Hematopoietic multipotent progenitor cell treated with erythropoietin and hydrocortisone succinate and interleukin-3 and kit ligand, for 17 days (in vitro differentiated cells): ENCODE measurements at places on chromosomes 11 and 22.
A peak's percentile ranks its signal among the peaks of the same experiment; 100 is the strongest.

GRCh38 chr22:37369483-37369882 is 57.8 kb downstream of the ELFN2 start:
- DNase-seq, result no peak

- DNase-seq, result no peak
These were observed 18.1 kb downstream of the TRPM5 start for GRCh38 chr11:2426221-2426620.

GRCh38 chr22:48858856-48859255 is 968.8 kb downstream of the BRD1 start:
- DNase-seq, result no peak

DNA sequence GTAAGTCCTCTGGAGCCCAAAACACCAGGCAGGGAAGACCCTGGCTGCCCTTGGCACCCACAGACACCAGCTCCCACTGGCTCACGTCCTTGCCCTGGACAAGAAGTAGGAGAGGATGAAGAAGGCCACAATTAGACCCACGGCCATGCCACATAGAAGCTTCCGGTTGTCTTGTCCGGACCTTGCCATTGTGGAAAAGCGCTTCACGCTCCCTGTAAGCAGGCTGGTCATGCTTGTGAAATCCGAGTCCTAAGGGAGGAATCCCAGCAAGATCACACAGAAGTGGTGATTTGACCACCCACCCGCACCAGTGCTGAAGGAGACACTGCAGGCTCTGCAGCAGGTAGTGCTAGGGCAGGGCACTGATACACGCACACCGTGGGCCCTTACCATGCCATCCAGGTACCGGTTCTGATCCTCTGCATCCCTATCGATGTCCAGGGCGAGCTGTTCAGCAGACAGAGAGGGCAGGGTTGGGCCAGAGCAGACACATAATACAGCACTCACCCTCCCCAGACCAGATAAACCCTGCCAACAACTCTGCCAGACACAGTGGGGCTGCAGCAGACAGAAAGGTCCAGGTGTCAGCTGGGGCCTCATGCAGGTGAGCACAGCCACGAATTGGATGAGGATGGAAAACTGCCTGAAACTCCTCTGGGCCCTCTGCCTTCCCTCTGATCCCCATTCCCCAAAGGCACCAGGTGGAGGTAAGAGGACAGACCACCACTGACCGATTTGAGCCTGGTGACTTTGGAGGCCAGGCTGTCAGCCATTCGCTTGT is 1.8 kb downstream of the BET1L start:
- DNase-seq, result no peak

- no peak for DNase-seq
These were observed 25.0 kb upstream of the GAL start for GRCh38 chr11:68659158-68659921.

- DNase-seq, result no peak
These were observed 6.3 kb downstream of the RCOR2 start for GRCh38 chr11:63910675-63911074.

- DNase-seq, result no peak
These were observed 14.4 kb downstream of the MUC15 start for GRCh38 chr11:26557666-26558065.

DNA sequence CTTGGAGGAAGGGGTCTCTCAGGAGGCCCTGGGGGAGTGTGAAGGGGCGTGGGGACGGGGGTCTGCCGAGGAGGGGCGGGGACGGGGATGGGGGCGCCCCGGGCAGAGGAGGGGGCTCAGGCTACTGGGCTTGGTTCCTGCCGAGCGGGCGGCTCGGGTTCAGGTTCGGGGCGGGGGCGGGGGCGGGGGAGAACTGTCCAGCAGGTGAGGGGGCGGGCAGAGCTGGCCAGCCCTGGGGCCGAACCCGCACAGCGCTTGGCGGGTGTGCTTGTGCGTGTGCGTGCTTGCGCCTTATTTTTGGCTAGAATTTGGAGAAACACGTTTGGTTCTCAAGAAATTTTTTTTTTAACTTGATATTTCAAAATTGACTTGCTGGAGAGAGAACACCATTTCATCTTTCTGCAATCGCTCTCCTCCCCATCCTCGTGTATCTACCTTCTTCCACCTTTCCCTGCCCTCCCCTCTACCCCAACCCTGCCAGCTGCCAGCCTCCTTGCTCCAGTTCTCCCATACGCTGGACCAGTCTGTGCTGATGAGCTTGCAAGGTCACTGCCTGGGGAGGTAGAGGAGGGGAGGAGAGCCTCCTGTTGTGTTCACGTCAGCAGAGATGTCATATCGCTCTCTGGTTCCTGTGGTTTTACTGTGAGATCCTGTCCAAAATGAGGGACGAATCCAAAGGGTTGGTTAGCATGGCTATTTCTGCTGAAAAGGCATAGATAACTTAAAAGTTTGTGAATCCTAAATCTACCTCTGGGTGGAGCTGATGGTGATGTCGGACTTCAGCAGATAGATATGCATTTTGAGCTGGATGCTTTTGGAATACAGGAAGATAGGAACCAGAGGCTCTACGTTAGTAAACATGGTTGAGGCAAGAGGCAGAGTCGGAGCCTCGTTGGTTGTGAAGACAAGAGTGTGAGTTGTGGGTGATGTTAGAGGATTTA is 668 bp downstream of the MADD start:
- peak; percentile 56 for DNase-seq

DNA sequence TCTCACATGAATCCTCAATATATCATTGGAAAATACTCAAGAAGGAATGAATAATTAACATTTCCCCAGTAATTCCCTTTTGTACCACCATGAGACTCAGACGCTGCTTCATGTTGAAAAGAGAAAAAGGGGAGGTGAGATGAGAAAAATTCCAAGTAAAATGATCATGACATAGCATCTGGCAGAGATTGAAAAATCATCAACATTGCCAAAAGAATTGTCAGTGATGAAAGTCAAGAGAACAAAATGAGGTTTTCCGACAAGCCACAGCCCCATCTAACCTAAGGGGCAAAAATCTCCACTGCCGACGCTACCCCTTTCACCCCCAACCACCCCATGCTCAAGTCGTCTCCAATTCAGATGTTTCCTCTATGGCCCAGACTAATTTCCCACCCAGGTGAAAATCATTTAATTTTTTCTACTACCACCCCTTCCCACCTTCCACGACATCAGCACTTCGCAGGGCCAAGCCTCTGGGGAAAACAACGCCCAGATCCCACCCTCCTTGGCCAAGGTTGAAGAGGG is 1.2 kb downstream of the RAB6A start:
- DNase-seq, result no peak

DNA sequence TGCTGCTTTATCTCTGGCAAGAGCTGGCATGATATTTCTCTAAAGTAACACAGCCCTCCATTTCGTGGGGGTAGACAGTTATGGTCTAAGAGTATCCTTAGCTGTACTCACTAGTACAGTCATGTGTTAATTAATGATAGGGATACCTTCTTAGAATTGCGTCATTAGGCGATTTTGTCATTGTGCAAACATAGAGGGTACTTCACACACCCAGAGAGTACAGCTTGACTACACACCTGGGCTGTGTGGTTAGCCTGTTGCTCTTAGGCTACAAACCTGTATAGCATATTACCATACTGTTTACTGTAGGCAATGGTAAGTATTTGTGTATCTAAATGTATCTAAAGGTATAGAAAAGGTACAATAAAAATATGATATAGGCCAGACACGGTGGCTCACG is 17.0 kb downstream of the XRCC6 start:
- no peak for DNase-seq

DNA sequence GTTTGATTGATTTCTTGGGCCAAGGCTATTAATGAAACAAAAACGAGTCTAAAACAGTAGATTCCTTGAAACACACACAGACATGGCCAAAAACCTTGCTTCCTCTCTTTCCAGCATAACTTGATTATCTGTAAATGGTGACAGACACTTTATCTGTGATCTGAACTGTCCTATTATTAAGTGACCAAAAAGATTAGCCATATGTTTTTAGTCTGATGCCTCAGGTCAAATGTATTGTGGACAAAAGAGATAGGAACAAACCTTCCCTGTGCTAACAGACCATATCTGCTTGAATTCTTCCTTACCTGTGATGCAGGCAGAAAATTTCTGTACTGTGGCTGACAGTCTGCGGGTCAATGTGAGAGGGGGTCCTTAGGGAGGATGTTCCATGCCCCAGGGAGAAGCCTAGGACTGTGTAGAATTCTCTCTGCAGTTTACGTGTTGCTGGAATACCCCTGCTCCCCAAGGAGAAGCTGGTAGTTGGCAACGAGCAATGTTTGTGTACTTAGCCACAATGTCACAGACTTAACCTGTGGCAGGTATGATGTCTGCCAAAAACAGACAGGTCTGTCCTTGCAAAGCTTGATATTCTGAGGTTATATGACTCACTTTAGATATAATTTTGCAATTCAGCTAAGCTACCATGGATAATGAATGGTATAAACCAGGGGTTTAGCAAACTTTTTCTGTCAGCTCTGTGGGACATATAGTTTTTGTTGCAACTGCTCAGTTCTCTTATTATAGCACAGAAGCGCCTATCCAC is 31.2 kb downstream of the C11orf71 start:
- DNase-seq, result no peak

DNA sequence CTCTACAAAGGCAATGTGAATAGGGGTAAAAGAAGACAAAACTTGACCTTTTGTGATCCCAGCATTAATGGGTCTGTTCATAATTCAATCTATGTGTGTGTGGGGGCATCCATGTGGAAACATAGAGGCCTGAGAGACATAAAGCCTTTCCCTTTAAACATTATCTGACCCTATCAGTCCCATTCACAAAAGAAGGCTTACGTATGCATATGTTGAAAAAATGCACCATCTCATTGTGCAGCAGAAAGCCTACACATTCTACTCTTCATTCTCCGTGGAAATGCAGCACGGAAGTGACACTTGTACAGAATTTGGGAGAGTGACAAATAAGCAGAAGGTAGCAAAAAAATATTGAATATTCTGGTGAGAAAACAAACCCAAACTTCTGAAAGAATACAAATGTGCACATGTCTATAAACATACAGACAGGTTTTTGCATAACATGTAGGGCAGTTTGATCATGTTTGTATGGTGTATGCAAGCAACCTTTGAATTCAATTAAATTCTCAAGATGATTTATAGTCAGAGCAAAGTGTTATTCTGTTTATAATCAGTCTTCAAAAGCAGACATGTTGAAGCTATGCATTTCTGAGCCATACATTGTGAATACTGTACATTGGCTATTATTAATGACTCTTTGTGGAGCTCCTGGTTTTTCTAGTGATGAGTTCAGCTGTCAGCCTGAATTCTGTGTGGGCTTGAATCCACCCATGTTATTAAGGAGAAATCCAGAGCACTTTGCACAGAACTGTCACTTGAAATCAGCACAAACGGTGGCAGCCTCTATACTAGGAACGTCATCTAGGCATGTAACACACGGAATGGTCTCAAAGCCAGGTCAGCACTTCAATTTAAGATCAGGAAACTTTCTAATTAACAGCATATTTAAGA is 236.8 kb downstream of the DCDC1 start:
- DNase-seq, result no peak

GRCh38 chr11:61270354-61271076 is 24.6 kb downstream of the VWCE start:
- DNase-seq, result no peak

GRCh38 chr11:69653406-69653960 is 12.5 kb downstream of the CCND1 start:
- no peak for DNase-seq

- DNase-seq, result no peak
These were observed 8.1 kb upstream of the UPK2 start for GRCh38 chr11:118948000-118948399.

GRCh38 chr11:83612891-83613766 is 327.0 kb upstream of the CCDC90B start:
- no peak for DNase-seq

- DNase-seq, result peak; percentile 84
These were observed 8.6 kb downstream of the CDPF1 start for GRCh38 chr22:46241396-46242007.

- DNase-seq, result no peak
These were observed 7.9 kb downstream of the PPIL2 start for GRCh38 chr22:21673534-21674321.

GRCh38 chr22:49411236-49411635 is 416.4 kb downstream of the BRD1 start:
- DNase-seq, result no peak

- DNase-seq, result no peak
These were observed 86.0 kb downstream of the CASP12 start for GRCh38 chr11:104812103-104812788.

GRCh38 chr11:255176-255575 is 18.4 kb downstream of the PSMD13 start:
- no peak for DNase-seq

- DNase-seq, result no peak
These were observed 44.5 kb downstream of the PARVB start for GRCh38 chr22:44068422-44069191.

DNA sequence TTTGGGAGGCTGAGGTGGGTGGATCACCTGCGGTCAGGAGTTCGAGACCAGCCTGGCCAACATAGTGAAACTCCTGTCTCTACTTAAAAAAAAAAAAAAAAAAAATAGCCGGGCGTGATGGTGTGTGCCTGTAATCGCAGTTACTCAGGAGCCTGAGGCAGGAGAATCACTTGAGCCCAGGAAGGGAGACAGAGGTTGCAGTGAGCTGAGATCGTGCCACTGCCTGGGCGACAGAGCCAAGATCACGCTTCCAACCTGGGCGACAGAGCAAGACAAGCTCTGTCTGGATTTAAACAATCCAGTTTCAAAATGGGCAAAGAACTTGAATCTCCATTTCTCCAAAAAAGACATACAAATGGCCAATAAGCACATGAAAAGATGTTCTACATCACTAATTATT is 12.5 kb downstream of the LMO2 start:
- DNase-seq, result peak; percentile 52

DNA sequence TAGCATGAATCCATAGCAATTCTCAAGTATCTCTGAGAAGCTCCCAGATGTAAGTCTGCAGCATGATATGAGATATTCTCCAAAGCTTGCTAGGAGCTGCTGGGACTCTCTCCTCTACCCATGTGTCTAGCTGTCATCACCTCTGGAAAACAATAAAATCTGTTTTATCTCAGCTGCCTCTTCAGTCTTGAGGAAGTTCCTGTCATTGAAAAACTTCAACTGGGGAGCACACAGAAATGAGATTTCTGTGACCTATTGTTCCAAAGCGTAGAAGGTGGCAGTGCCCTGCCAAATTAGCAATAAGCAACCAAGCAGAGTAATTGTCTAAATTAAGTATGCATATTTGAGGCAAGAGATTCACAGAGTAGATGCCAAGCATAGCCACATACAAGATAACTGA is 1380.6 kb upstream of the RAG2 start:
- no peak for DNase-seq

DNA sequence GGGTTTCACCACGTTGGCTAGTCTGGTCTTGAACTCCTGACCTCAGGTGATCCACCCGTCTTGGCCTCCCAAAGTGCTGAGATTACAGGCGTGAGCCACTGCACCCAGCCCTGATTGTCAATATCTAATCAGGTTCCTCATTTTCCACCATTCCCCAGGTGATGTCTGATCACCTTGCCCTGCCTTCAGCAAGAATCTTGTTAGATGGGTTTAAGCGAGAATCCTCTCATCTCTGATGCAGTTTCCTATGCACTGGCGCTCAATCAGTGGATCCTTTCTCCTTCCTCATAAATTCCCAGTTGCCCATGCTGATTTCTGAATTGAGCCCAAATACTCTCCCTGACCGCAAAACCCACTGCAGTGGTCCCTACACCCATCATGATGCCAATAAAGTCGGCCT is 664 bp upstream of the ZC3H7B start:
- DNase-seq, result no peak
